ENCODE measurements at places on chromosomes 2 and 18. TPM values are rescaled to one million over a fixed set of nuclear protein-coding genes. Genes with fewer than 3 reads are reported as not detected.

GRCh38 chr2:182444806-182445205 lies 18.0 kb upstream of the PDE1A start:
- DNase-seq = no peak

Gene RBKS
- total RNA-seq = 2.8 TPM

Gene INPP1
- total RNA-seq = 10.6 TPM

Gene CACNB4
- 0.30 TPM for total RNA-seq

Gene SPP2
- total RNA-seq = not detected

GRCh38 chr2:237894396-237894979 lies 35.1 kb downstream of the RAMP1 start:
- no peak for DNase-seq

Gene RNF152
- total RNA-seq = 0.03 TPM

Gene SLC5A7
- total RNA-seq = not detected

- DNase-seq = no peak
Observed at GRCh38 chr2:45754131-45755010, 102.9 kb downstream of the PRKCE start.

GRCh38 chr2:202871300-202872141 lies at the start of gene ICA1L:
Gene ICA1L (minus strand): TSS chr2:202871766. CDS start chr2:202829009, 42,757 bp downstream.
- peak; percentile 60 for DNase-seq

GRCh38 chr2:58107803-58108710 lies 61.5 kb downstream of the VRK2 start:
- DNase-seq = no peak

Gene POLR1B
- total RNA-seq = 29.0 TPM

GRCh38 chr2:18781541-18782280 lies 192.3 kb upstream of the NT5C1B start:
- no peak for DNase-seq

- DNase-seq = no peak
Observed at GRCh38 chr2:99861376-99861760, 281.0 kb downstream of the AFF3 start.

Gene SALL3
- total RNA-seq = not detected

DNA sequence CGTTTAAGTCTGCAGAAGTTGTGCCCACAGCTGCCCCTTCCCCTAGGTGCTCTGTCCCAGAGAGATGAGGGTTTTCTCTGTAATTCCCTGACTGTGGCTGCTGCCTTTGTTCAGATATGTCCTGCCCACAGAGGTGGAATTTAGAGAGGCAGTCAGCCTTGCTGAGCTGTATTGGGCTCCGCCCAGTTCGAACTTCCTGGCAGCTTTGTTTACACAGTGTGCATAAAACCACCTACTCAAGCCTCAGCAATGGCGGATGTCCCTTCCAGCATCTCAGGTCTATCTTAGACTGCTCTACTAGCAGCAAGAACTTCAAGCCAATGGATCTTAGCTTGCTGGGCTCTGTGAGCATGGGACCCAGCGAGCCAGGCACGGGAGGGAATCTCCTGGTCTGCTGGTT lies 48.1 kb downstream of the LHCGR start:
- DNase-seq = peak; percentile 30

DNA sequence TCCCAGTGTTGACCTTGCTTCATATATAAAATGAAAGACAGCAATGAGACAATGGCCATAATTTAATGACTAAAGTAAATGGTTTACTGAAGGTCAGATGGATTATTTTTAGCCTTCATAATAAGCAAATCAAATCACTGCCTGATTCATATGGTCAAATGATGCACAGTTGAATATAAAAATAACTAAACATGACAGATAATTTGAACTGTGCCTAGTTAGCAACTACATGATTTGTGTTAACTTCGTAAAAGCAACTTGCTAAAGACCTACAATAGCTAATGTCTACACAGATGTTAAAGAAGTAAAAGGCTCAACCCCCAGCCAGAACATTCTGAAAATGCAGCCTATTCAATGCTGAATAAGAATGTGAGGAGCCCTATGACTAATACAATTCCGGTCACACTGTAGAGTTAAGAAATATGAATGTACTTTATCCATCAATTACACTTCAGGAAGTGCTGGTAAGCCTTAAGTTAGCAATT lies 590.8 kb upstream of the CDH2 start:
- DNase-seq = no peak

Gene ANKRD39
- 47.7 TPM for total RNA-seq

GRCh38 chr2:113977060-113977659 lies 87.3 kb downstream of the ACTR3 start:
- no peak for DNase-seq

Gene VAMP8
- total RNA-seq = 133 TPM

Gene MSTN
- not detected for total RNA-seq

Gene NDC80
- total RNA-seq = 78.9 TPM

GRCh38 chr2:25977768-25978167 lies 4.5 kb downstream of the KIF3C start:
- DNase-seq = no peak

Gene GATA6
- not detected for total RNA-seq

- DNase-seq = no peak
Observed at GRCh38 chr2:176558574-176559140, 289.4 kb downstream of the MTX2 start.

DNA sequence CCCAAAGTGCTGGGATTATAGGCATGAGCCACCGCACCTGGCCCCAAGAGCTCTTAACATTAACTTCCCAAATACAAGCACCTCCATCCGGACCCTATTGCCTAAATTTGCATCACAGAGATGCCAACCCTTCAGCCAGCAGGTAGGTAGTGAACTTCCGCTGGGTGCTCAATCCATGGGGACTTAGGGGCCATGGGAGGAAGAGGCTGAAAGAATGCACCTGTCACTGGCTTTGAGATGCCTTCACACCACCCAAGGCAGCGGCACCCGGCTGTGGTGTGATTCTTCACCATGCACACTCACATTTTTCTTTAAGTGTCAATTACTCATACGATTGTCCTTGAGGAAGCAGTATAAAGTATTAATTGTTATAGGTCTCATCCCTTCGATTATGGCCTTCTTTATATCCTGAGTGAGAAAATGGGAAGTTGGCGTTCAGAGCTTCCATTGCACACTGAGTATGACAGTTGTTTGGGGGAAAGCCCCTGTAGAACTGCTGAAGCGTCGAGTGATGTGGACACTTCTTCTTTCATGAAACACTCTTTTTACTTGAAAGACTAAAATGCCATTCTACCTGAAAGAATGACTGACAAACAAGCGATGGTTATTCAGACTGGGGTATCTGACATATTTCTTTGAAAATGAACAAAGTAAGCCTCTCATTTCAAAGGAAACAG lies 51.8 kb upstream of the BIN1 start:
- DNase-seq = no peak

Gene FARSB
- 21.5 TPM for total RNA-seq

DNA sequence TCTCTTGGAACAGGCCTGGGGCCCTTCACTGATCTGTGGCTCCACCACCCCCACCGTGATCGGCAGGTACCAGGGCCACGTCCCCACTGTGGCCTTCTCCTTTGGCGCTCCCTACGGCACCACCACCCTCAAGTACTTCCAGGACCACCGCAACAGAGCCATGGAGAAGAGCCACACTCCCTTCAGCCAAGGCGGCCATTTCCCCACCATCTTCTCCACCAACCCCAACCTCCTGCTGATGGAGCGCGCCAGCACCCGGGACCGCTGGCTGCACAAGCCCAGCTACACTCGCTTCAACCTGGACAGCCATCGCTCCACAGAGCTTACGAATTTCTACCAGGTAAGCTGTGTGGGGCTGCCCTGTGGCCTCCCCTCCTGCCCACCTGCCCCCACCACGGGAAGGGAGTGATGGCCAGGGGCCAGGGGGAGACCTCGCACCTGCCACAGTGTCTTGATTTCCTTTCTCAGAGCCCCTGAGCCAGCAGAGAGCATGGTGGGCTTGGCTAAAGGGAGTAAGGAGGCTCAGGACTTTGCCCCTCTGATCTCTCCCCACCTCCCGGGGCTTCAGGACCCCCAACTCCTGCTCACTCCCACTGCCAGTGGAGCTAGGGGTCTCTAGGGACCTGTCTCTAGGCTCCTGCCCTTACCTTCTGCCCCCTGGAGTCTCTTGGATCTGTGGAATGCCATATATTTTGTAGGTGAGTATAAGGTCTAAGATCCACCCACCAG lies 65.2 kb downstream of the CIB4 start:
- no peak for DNase-seq

Gene ONECUT2
- total RNA-seq = not detected

Gene C2orf68
- 48.8 TPM for total RNA-seq

Gene NEU2
- not detected for total RNA-seq

Gene SKOR2
- total RNA-seq = not detected

Gene FEV
- total RNA-seq = not detected
